ENCODE measurements at places on chromosomes 2 and 18.
A peak's percentile ranks its signal among the peaks of the same experiment; 100 is the strongest.

DNA sequence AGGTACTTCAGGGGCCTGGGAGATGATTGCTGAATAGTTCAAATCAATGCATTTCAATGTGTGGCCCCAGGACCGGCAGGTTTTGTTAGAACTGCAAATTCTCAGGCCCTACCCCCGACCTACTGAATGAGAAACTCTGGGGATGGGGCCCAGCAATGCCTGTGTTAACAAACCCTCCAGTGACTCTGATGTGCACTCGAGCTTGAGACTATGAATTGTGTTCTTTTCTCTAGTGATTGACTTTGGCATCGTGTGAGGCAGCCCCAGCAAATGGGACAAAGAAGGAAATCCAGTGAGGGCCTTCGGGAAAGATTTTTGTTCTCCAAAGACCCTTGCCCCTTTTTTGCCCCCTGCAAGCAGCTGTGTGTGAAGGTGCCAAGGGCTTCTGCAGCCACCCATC lies 22.4 kb downstream of the ALK start:
- DNase-seq: no peak

DNA sequence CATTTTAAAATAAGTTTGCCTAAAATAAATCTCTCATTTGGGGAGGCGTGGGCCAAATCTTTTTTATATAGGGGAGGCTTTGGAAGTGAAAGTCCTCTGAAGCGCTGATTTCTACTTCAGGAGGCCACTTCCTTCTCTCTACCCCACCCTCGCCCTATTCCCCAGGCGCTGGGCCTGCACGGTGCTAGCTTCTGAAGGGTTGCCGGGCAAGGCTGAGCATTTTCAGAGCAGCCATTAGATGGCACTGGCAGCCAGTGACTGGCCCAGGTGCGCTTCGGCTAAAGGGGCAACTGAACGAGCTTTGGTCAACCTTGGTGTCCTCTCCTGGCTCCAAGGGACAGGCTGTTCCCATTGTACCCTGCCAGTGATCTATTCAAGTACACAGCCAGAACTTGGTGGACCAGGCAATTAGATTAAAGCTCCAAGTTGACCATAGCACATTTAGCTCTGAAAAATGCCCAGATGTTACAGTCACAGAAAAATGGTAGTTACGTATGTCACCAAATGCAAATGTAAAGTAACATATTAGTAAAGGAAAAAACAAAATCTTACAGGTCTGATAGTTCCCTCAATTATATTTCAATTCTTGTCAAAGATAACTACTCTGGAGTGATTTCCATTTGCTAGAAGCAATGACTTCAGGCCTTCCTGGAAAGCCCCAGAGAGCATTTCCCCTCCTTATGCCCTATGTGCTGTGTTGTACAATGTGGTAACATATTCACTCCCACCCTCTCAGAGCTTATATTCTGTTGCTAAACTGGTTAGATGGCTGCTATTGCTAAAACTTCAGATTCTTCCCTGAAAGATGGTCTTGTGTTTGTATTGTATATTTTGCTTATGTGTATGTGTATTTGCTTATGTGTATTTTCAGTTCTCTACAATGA lies 2.1 kb downstream of the POMC start:
- peak; percentile 44 for DNase-seq

- DNase-seq: no peak
Observed at GRCh38 chr2:220104871-220105351, 477.5 kb downstream of the SLC4A3 start.

GRCh38 chr2:40487602-40488001 lies 35.7 kb upstream of the SLC8A1 start:
- DNase-seq: no peak

GRCh38 chr2:29562319-29562718 lies 359.1 kb downstream of the ALK start:
- no peak for DNase-seq

- DNase-seq: no peak
Observed at GRCh38 chr2:159744363-159744762, 32.1 kb downstream of the MARCHF7 start.

- no peak for DNase-seq
Observed at GRCh38 chr2:222876947-222877346, 16.1 kb downstream of the ACSL3 start.

GRCh38 chr2:218026244-218026643 lies 23.4 kb upstream of the TNS1 start:
- no peak for DNase-seq

DNA sequence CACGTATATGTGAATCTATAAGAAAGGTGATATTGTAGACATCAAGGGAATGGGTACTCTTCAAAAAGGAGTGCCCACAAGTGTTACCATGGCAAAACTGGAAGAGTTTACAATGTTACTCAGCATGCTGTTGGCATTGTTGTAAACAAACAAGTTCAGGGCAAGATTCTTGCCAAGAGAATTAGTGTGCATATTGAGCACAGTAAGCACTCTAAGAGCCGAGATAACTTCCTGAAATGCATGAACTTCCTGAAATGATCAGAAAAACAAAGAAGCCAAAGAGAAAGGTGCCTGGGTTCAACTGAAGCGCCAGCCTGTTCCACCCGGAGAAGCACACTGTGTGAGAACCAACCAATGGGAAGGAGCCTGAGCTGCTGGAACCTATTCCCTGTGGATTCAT lies 101.0 kb downstream of the HS6ST1 start:
- no peak for DNase-seq

DNA sequence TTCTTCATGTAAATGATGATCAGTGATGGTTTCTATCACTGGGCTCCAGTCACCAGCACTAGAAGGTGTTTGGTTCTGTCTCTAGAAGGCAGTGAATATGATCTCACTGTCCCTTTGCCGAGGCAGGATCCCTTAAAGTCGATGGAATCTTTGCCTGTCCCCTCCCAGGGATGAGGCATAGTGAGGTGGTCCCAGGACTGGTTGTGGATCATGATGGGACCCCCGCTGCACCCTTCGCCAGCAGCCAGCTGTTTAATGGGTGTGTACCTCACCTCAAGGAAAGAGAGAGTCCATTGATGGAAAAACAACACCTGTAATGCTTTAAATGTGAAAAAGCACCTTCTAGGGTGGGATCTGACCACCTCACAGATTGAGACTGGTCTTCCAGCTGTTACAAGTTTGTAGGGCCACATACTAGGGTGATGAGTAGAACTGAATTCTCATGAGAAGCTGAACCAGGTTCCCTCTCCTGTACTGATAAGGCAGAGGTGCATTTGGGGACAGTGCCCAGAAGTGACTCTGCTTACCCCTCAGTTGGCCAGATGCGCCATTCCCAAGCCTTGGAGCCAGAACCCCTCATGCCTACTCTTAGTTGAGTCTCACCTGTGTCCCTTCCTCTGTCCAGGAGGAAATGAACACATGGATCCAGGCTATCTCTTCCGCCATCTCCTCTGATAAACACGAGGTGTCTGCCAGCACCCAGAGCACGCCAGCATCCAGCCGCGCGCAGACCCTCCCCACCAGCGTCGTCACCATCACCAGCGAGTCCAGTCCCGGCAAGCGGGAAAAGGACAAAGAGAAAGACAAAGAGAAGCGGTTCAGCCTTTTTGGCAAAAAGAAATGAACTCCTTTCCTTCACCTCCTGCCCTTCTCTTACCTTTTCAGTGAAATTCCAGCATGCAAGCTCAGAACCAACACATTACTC lies 55.5 kb upstream of the EML6 start:
- no peak for DNase-seq

- peak; percentile 54 for DNase-seq
Observed at GRCh38 chr18:76801567-76802505, 20.5 kb upstream of the ZNF236 start.

GRCh38 chr2:107174171-107174570 lies 288.2 kb upstream of the ST6GAL2 start:
- DNase-seq: no peak

GRCh38 chr2:37549598-37549997 lies 121.8 kb downstream of the CDC42EP3 start:
- DNase-seq: no peak

- peak; percentile 60 for DNase-seq
Observed at GRCh38 chr2:169069341-169069740, at the start of gene DHRS9. DHRS9 (plus strand) TSS chr2:169069563; CDS start chr2:169081582, 12,019 bp downstream.

DNA sequence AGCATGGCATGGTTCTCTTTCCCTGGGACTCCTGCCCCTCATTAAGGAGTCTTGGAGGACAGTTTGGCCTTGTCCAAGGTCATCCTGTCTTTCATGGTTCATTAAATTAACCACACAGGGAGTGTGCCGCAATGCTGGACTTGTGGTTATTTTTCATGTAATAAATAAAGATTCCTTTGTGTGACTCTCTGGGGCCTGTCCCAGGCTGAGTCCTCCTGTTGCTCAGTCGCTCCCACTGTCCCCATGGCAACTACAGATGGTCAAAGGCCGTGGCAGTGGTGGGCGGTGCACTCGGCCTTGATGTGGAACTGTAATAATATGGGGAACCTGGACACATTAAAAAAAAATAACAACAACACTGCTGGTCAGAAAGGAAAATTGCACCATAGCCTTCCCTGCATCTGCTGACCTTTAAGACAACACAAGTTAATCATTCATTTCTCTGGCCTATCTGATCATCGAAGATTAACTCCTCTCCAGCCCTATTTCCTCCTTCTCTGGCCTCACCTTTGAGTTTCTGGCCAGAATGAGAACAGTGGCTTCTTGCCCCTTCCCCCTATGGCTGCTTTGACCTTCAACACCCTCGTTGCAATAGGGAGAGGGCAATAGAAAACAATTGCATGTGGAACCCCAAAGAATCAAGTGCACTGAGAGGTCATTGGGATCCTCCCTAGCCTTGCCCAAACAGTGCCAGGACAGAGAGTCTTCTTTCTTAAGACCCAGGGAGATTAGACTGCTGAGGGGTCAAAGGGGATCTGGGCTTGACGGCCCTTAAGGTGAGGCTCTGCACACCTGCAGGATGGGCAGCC lies 44.7 kb downstream of the PSD4 start:
- no peak for DNase-seq

DNA sequence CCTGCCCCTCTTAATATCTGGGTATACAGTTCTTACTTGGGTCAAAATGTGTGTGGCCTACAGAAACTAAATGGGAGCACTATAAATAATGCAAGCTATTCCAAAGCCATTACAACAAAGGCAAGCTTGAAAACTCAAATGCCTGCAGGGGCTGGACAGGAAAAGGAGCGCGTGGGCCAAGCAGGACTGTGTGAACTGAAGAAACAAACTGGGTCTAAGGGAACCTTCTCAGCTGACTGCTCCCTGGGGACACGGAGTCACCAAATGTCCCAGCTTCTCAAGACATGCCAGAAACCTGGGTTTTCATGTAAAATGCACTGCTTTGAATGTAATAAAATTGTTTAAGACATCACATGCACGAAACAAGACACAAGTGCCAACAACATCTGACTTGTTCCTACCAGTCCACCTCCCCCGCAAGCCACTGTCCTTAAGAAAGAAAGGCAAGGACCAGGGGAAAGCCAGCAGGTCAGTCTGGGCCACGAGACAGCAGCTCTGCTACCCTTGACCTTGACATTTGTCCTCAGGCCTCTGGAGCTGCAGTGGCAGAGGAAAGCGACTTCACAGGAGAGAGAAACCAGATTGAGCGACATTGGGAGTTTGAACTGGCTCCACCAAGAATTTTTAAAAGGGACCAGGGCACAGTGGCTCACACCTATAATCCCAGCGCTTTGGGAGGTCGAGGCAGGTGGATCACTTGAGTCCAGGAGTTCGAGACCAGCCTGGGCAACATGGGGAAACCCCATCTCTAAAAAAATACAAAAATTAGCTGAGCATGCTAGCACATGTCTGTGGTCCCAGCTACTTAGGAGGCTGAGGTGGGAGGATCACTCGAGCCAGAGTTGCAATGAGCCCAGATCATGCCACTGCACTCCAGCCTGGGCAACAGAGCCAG lies 89.7 kb upstream of the SH3BP4 start:
- DNase-seq: no peak

DNA sequence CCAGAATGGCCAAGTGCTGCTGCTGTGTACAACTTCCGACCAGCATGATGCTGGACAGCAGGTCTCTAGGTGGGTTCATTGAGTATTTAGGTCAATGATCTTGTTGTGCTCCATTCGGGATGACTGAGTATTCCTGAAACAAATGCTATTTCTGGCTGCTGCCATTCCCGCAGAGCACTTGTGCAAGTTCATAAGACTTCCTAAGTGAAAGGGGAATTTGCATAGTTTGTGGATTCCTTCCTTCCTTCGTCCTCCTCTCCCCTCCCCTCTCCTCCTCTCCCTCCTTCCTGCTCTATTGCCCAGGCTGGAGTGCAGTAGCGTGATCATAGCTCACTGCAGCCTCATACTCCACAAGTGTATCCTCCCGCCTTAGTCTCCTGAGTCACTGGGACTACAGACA lies 40.4 kb downstream of the LDLRAD4 start:
- DNase-seq: no peak

- DNase-seq: no peak
Observed at GRCh38 chr2:160506371-160507045, 12.9 kb upstream of the RBMS1 start.

GRCh38 chr2:83481436-83481835 lies 977.6 kb downstream of the SUCLG1 start:
- no peak for DNase-seq

DNA sequence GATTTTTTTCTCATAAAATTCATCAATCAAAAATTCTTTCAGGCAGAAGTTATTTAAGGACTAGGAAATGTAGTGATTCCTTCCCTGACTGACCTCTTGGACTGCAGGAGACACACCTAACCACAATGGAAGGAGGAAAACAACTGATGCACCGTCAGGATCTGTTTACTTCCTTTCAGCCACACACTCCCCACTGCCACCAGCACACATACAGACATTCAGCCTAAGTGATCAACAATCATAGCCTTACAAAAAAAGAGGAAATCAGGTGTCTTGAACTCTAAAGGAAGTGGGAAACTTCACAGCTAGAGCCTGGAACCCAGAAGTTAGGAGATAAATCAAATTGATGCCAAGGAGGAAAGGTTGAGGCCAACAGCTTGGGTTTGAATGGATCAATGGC lies 213.5 kb upstream of the ACVR2A start:
- DNase-seq: no peak

- no peak for DNase-seq
Observed at GRCh38 chr2:239770246-239770639, 254.9 kb downstream of the NDUFA10 start.

DNA sequence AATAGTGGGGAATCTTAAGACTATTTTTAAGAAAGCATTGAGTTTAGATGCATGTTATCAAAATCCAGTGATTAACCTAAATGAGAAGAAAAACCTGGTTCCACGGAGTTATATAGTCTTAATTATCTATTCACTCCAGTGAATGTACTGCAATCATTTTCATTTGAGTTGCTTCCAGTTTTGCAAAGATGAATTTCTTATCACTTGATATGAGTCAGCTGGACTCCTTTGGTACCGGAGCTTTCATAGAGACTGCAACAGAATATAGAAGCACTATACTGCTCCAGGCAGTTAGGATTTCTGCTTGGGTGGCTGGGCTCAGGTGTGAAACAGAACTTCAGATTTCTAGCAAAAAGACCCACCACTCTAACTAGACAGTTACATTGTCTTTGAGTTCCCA lies 92.2 kb upstream of the NFU1 start:
- no peak for DNase-seq
